ENCODE measurements at places on chromosomes 2 and 18.

DNA sequence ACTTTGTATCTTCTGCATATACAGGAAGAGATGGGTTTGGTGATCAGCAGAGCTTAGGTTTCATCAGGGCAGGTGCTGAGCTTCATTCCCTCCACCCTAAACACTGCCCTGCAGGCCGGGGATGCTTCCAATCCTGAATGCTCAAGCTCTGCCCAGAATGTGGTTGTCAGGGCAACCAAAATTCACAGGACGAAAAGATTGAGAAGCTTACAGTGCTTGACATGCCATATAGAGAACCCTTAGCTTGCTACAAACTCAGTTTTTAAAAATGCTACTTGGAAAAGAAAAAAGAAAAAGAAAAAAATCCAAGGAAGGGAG, 65.6 kb downstream of the SH3RF3 start:
- DNase-seq: no peak

DNA sequence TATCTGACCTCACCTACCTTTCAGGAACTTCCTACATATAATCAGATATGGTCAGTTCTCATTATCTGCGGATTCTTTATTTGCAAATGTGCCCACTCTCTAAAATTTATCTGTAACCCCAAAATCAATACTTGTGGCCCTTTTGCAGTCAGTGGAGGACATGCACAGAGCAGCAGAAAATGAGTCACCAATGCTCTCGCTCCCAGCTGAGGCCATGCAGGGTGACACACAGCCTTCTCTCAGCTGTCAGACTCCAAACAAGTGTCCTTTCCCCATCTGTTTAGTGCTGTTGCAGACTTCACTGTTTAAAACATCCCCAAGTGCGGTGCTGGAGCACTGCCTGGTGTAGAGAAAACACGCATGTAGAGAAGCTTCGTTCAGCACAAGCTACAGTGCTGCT, 171.9 kb upstream of the SALL3 start:
- DNase-seq: no peak

- DNase-seq: no peak
Measured at GRCh38 chr2:241632478-241633325, 4.3 kb downstream of the THAP4 start.

GRCh38 chr2:82839036-82839435, 1620.0 kb downstream of the SUCLG1 start:
- DNase-seq: no peak

GRCh38 chr18:9428862-9429661, 46.3 kb upstream of the RALBP1 start:
- no peak for DNase-seq

- DNase-seq: no peak
Measured at GRCh38 chr2:226658555-226658954, 141.1 kb downstream of the IRS1 start.

DNA sequence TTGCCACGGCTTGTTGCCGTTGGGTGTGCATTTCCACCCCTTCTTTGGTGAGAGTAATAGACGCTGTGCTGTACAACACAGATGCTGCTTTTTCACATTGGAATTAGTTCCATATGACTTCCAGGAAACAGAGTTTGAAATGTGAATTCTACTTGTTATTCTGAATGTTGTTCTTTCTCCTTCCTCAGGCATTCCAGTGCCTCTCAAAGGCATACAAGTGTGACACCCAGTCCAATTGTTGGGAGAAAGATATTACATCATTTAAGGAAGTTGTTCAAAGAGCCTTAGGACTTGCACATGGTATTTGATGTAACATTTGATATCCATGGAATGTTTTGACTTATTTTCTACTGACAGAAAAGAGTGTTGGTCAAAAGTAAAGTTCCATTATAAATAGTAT, 134.4 kb upstream of the LTBP1 start:
- no peak for DNase-seq

DNA sequence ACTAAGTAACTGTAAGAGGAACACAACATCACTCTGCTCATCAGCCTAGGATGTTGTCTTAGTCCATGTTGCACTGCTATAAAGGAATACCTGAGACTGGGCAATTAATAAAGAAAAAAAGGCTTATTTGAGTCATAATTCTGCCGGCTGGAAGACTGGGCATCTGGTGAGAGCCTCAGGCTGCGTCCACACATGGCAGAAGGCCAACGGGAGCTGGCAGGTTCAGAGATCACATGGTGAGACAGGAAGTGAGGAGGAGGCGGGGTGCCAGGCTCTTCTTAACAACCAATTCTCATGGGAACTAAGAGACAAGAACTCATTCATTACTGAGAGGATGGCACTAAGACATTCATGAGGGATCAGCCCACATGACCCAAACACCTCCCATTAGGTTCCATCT, 46.8 kb downstream of the EPG5 start:
- no peak for DNase-seq

DNA sequence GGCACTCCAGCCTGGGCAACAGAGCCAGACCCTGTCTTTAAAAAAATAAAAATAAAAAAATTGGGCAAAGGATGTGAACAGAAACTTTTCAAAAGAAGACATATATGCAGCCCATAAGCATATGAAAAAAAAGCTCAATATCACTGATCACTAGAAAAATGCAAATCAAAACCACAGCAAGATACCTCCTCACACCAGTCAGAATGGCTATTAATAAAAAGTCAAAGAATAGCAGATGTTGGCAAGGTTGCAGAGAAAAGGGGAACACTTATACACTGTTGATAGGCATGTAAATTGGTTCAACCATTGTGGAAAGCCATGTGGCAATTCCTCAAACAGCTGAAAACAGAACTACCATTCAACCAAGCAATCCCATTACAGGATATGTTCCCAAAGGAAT, 204.1 kb upstream of the SRD5A2 start:
- DNase-seq: no peak

GRCh38 chr2:161238560-161239325, 69.5 kb upstream of the PSMD14 start:
- peak; percentile 44 for DNase-seq

DNA sequence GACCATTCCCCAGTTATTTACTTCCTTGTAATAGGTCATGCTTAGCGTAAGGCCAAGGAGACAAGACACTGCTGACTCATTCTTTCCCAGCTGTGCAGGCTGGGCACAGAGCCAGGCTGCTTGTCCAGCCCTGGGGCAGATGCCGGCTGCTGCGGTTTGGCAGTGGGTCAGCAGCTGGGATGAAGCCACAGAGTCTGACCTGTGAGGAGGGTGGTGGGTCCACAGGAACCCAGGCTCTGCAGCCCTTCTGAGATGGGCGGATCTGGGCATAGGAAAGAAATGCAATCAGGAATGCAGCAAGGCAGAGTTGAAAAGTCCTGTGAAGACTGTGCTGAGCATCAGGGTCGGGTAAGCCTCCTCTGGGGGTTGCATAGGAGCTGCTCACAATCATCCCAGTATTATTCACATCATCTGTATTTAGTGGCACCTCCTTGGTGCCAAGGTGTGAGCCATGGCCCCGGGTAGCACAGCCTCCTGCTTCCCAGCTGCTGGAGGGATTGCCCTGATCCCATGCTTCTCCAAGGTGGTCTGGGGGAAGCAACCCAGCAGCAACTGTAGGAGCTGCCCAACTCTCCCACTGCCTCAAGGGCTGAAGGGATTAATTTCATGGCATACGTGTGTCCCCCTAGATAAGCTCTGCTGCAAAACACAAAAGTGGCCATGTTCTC, 139.0 kb downstream of the DDX1 start:
- no peak for DNase-seq

GRCh38 chr2:232013701-232014353, 52.3 kb downstream of the DIS3L2 start:
- no peak for DNase-seq

DNA sequence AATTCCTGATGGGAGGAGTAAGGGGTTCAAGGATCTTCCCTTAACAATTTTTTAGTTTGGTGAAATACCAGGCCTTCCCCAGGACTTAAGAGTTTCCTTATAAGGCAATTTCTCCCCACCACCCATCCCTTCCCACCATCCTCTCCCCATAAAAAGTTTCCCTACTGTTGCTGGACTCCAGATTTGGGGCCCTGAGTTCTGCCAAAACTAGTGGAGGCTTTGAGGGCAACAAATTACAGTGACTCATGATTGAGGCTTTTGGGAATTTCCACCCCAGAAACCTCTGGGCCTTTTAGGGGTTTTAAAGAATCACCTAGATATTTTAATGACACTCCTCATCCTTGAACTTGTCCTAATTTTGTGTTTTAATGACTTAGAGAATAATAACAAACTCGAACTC, 14.3 kb upstream of the EN1 start:
- DNase-seq: no peak

DNA sequence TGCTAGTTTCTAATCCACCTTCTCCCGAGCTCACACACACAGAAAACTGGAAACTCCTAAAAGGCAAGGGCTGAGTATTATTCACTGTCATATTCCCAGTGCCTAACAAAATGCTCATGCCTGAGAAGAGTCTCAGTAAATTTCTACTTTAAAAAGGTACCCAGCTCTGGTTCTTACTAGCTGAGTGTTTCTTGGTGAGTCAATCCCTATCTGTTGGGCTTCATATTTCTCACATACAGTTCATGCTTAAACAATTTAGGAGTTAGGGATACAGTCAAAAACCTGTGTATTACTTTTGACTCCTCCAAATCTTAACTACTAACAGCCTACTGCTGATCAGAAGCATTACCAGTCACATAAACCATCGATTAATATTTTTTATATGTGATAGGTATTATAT, 204.9 kb downstream of the EN1 start:
- no peak for DNase-seq

GRCh38 chr2:109170645-109171044, 41.6 kb downstream of the SH3RF3 start:
- no peak for DNase-seq

DNA sequence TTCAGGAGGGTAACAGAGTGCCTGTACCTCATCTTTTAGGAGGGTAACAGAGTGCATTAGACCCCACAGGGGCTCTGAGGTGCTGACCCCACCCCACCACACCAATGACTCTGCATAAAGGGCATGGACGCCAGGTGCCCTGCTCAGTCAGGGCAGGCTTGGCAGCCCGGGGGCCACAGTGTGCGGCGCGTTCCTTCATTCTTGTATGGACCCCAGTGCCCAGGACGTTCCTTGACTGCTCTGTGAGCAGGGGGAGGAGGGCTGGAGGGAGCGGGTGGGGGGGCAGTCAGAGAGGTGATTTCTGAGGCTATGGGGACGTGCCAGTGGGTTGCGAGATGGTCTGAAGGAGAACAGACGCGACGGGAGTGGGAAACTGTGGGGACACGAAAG, 168.7 kb upstream of the NCK2 start:
- no peak for DNase-seq

DNA sequence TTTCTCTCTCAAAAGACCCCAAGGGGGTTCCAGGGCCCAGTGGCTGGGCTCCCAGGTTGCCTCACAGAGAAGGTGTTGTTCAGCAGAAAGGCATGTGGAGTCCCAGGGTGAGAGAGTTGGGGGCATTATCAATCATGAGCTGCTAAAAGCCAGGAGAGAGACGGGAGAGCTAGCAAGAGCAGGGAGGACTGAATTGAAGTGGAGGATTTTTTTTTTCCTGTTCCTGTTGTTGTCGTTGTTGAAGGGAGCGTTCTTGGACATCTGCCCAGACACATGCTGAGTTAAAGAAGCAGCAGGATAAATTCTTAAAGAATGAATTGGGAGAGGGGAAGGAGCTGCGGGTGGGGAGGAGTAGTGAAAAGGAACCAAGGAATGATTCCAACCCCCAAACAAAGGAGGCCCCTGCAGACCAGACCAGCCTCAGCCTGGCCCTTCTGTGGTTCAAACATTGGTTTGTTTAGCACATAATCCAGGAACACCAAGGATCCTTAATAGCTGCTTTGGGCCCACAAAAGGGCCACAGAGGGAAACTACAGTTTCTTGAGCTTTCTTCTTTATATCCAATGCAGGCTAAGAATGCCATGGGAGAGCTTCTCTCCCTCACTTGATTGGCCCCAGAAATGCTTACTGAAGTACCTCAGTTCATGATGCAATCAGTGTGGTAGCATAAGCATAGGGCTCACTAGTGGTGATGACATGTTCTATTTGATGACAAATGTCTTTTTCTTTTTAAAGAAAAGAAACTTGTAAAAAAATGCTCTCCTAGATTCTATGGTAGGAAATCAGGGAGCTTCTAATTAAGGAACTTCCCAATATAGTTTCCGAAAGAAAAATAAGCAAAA, 146.0 kb downstream of the SETBP1 start:
- DNase-seq: no peak

DNA sequence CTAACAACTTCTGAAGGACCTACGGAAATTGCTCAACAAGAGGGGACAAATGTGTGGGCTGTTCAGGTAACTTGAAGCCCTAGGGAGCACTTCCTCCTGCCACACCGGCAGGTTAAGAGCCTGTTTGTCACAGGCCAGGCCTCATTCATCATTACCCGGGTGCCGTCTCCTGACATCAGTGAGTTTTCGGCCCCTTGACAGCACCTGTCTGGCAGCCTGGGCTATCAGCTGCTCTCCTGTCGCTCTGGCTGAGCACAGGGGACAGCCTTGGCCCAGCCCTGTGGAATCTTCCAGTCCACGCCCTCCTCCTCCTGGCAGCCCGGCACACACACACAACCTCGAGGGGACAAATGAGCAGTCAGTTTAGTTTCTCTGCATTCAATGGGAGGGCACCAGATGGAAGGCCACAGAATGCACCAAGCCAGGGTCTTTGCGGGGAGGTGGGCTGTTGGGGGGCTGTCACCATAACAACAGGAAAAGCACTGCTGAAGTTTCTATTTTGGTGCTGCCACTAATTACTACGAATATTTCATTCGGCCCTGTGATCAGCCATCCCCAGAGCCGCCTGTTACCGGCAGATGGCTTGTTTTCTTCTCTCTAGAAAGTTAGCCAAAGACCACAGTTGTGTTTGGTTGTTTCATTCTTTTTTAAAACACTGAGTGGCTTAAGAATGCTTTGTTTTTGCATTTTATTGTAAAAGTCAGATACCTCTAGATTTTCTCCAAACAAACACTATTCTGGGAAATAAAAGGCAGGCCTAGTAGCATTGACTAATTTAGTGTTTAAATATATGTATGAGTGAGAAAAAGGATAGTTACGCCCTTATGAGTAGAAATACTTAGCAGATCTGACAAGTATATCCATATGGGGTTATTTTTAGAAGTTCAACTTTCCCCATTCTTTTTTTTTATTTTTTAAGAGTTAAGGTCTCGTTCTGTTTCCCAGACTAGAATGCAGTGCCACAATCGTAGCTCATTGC, 189.9 kb upstream of the NDUFV2 start:
- no peak for DNase-seq

- no peak for DNase-seq
Measured at GRCh38 chr18:5961828-5962150, 66.5 kb upstream of the TMEM200C start.

GRCh38 chr2:39153312-39153711, 32.5 kb upstream of the SOS1 start:
- no peak for DNase-seq

- DNase-seq: no peak
Measured at GRCh38 chr2:168974428-168974827, 56.7 kb downstream of the ABCB11 start.

- DNase-seq: no peak
Measured at GRCh38 chr18:13265008-13265910, 46.7 kb downstream of the LDLRAD4 start.

GRCh38 chr2:45822272-45822630, 170.8 kb downstream of the PRKCE start:
- DNase-seq: no peak

DNA sequence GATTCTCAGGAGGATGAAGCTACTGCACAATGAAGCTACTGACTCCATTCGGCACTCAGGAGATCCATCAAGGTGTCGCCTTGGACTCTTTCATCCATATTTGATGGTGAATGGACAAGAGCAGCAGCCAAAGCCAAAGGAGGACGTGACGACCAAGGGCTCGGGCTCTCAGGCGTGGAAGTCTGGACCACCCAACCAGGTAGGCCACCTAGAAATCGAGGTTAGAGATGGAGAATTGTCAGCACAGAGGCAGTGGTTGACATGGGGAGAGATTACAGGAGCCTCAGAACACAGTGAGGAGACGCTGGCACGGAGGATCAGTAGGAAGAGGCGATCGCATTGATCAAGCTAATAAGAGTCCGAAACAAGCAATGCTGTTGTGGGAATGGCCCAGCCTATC, 240.5 kb upstream of the ID2 start:
- no peak for DNase-seq
